ENCODE measurements at places on chromosomes 11 and 22.

DNA sequence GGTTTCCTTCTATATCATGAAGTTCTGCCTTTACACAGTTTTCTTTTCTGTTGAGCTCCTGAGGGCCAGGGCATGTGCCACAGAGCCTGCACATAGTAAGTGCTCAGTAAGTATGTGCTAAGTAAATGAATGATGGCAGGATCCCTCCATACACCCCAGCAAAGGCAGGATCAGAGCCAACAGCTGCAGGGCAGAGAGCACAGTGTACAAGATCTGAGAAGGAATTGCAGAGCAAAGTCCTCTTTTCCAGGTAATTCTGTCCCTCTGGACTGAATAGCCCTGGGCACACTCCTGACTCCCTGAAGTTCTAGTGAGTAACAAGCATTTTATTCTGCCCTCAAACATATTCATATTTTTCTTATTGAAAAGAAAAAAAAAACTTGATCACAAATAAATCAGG lies 117.7 kb downstream of the GALNT18 start:
- DNase-seq, result no peak

DNA sequence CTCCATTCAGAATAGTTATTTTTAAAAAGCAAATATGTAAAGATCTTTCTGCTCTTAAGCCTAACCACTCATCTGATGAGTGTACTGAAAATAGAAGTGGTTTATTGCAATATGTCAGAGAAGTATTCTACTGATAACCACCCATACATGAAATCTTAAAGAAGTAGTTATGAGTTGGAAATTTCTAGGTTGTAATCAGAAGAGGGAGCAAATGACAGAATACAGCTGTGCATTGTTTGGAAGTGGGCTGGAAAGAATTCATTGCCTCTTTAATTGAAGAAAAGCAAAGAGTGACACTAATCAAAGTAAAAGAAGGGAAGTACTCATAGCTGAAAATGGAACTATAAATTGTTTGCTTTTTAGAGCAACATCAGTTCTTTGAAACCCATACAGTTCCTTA lies 39.4 kb downstream of the FDX1 start:
- no peak for DNase-seq

DNA sequence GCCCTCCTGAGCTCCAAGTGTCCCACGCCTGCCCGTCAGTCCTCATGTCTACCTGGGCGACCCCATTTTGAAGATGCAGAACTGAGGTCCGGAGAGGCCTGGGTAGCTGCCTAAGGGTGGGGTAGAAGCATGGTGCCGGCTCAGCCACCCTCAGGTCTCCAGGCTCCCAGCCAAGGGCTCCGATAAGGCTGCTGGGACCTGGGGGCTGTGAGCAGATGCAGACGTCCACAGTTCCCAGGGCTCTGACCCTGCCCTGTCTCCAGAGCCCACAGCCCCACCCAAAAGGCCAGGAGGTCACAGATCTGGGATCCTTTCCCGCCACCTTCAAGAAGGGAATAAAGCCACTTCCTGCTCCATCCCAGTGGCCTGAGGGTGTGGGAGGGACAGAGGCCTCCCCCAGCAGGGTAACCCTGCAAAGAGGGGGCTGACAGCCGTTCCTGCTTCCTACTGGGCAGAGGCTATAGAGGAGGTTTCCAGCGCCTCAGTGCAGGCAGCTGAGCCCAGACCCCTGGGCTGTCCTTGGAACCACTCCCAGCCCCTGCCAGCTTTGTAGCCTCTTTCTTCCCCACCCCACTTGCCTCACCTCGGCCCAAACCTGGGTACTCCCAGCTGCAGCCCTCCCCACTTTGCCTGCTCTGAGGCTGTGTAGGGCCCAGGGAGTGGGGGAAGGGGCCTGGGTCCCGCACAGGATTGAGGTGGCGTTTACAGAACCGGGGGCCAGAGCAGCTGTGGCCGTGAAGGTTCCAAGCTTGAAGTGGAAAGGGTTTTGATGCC lies 85.5 kb downstream of the CDKN1C start:
- peak; percentile 25 for DNase-seq

GRCh38 chr11:35146074-35146521 lies 7.1 kb downstream of the CD44 start:
- no peak for DNase-seq

GRCh38 chr11:115590254-115590653 lies 86.0 kb upstream of the CADM1 start:
- no peak for DNase-seq

GRCh38 chr22:27686534-27686933 lies 115.0 kb downstream of the MN1 start:
- peak; percentile 91 for DNase-seq

- no peak for DNase-seq
These were observed 524 bp upstream of the SLC1A2 start for GRCh38 chr11:35419830-35420333.
